ENCODE measurements at places on chromosomes 2 and 18.

- DNase-seq: no peak
Measured at GRCh38 chr2:237497009-237497837, 10.2 kb downstream of the MLPH start.

DNA sequence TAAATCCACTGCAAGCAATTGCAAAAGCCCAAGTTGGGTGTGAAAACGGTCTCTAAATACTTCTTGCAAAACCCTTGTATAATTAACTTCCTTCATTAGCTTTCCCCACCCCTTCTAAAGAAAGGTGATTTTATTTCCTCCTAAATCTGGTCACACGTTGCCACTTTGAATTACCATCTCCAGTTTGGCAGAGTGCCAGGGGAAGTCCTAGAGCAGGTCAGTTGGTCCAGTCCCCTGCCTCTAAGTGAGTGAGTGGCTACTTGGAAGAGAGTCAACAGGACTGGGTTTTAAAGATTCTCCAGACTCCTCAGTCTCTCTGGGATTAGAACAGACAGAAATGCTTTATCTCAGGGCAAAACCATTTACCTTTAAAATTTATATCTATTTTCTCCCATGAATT lies 18.7 kb upstream of the LYPD6B start:
- DNase-seq: no peak

DNA sequence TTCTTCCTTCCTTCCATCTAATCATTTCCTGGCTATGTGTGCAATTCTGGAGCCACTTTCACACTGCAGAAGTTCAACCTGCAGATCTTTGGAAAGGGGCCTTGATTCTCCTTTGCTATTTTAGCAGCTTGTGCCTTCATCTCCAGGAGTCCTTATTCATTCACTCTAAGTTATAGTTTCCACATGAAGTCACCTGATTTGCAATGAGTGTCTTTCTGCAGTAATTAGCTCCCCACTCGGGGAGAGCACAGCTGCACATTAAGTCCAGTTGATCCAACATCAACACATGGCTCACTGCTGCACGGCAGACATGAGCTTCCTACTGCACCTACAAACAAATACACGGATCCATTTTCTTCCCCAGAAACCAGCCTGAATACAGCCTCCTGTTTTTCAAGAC lies 323.1 kb upstream of the TNP1 start:
- no peak for DNase-seq

- no peak for DNase-seq
Measured at GRCh38 chr2:133635131-133635530, 66.9 kb upstream of the NCKAP5 start.

DNA sequence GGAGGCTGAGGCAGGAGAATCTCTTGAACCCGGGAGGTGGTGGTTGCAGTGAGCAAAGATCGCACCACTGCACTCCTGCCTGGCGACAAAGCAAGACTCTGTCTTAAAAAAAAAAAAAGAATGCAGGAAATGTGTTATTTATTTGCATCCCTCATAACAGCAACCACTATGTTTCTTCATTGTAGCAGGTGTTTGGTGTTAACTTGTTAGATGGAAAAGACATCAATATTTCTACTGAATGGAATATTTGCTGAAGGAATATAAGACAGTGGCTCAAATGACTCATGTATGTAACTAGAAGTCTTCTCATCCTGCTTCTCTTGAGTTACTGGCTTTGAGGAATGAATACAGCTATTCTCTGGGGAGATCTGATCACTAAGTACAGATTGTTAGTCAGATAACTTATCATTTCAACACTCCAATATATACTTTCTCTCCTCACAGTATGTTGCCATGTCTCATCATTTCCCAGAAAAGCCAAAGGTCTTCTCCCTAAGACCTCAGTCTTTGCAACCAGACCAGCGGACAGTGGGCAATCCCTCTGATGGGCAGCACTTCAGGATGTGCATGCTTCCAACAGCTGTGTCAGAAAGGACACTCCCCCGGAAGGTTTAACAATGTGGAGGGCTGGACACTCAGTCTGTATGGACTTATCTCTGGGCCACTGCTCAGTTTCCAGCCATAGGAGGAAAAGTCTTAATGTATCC lies 104.4 kb upstream of the STK17B start:
- DNase-seq: no peak

GRCh38 chr2:190514676-190515075 lies 19.8 kb downstream of the NEMP2 start:
- no peak for DNase-seq

Data from CD4-positive, alpha-beta T cell treated with Interleukin-15 for 1 hour (primary cell).